ENCODE measurements at places on chromosomes 5 and 9.
A peak's percentile ranks its signal among the peaks of the same experiment; 100 is the strongest.

- DNase-seq = no peak
These were observed 261.2 kb downstream of the ANXA1 start for GRCh38 chr9:73412874-73413273.

GRCh38 chr9:115084157-115084556 is 33.8 kb downstream of the TNC start:
- DNase-seq = no peak

GRCh38 chr5:130386155-130386554 is 481.9 kb downstream of the CHSY3 start:
- DNase-seq = no peak

- peak; percentile 49 for DNase-seq
These were observed 2.4 kb upstream of the VAV2 start for GRCh38 chr9:133994353-133995011.

- DNase-seq = no peak
These were observed 102.2 kb downstream of the KLF4 start for GRCh38 chr9:107387409-107387808.

GRCh38 chr9:81079055-81079454 is 610.3 kb downstream of the TLE1 start:
- no peak for DNase-seq

- no peak for DNase-seq
These were observed 26.0 kb upstream of the CNOT6 start for GRCh38 chr5:180467989-180468731.

DNA sequence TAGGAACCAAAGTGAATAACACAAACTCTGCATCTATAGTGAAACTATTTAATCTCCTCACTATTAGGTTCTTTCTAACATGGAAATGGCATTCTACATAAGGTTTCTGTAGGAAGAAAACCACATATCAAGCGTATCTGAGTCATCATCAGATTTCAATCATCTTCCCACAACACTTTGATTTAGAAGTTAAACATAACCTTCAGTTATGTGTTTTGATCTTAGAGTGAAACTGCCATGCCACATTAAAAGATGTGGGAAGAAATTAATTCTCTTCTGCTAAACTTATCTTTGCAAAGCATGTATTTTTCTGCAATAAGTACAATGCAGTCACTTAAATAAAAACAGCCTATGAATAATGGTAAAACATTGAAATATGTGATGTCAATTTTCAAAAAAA is 55.0 kb downstream of the MEF2C start:
- DNase-seq = no peak

DNA sequence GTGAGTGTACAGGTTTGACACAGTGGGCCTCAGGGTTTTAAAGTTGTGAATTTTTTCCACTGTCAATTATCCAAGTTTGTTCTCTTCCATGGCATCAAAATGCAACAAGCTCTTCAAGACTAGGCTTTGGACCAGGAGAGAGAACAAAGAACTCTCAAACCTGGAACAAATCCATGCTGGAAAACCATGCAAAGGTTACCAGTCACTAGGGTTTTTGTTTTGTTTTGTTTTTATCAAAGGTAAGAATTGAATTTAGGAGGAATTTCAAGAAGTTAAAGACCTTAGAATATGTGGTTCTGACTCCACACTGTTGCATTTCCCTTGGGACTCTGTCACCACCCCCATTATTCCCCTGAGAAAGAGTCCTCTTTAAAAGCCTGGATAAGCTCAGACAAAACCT is 191.1 kb upstream of the PIK3R1 start:
- DNase-seq = no peak

DNA sequence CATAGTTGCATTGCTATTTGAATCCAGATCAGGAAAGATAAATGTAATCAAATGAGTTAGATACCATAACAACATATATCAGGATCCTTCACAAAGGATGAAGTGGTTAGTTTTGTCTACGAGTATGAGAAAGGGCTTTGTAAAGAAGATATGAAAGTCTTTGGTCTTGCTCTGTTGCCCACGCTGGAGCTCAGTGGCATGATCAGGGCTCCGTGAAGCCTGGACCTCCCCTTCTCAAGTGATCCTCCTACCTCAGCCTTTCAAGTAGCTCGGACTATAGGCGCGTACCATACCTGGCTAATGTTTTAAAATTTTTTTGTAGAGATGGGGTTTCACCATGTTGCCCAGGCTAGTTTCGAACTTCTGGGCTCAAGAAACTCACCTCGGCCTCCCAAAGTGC is 1.8 kb downstream of the SMC5 start:
- no peak for DNase-seq

DNA sequence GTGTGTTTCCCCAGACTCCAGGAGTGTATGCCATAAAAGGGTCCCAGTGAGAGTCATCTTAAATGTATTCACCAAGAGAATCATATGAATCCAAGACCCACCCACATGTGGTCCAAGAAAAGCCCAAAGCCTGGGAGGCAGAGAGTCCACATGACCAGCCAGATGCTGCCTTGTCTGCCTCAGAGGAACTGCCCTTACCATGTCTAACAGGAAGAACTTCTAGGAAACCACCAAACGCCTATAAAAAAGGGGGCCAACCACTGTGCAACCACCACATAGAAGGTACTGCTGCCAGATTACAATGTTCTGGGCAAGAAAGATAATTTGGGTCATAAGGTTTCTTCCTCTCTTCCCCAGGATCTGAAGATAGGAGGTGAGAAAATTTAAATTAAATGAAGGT is 129.8 kb upstream of the SLC24A2 start:
- DNase-seq = no peak

GRCh38 chr9:15846611-15847010 is 293.8 kb downstream of the CCDC171 start:
- no peak for DNase-seq

DNA sequence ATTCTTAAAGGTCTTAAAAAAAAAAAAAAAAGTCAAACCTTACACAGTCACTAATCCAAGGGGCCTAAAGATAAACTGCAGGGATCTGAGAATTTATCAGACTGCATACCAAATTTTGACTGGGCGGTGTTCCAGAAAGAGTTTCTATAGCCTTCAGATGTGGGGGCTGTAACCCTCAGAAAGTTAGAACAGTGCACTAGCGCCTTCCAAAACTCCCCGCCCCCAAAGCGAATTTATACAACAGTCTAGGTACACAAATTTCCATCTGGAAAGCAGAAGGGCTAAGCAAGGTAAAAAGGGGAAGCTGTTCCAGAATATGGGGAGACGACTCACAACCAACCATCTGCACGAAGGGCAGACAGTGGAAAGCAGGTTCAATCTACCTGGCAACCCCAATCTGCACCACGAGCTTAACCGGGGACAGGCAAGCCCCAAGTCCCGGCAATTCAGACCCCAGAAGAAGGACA is 813 bp downstream of the ERMP1 start:
- DNase-seq = peak; percentile 40

DNA sequence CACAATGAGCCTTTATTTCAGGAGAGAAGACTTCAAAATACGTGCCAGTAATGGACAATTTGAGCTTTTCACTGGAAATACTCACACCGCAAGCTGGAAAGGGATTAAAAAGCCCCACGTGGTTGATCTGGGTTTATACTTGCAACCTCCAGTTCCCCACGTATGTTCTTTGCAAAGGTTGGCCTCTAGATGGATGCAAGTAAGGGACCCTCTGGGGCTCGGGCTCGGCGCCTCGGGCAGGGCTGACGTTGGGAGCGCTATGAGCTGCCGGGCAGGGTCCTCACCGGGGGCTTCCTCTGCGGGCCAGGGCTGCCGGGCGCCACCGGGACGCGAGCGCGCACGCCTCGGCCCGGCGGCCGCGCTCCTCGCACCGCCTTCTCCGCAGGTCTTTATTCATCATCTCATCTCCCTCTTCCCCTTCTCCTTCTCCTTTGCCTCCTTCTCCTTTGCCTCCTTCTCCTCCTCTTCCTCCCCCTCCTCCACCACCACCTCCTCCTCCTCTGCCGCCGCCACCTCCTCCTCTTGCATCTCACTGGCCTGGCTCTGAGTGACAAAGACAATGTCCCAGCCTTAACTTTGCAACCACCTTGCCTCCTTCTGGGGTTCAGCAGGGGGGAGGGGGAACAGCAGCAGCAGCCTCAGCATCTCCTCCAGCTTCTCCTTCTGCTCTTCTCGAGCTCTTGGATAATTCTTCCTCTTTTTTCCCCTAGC is 701 bp upstream of the ZNF462 start:
- DNase-seq = peak; percentile 59

DNA sequence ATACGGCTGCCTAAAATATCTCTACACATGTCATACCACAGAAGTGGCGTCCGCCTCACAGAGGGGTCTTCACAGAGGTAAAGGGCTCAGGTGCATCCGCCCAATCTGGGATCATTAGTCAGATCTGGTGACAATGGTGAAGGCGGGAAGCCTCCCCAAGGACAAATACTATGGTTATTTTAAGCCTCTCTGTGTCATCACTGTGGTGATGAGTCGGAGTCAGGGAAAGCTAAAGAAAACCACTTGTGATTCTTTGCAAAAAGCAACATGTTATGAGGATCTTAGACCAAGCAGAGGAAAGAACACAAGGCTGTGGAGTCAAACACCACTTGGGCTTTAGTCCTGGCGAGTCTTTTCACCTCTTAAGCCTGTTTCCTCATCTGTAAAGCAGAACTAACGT is 190.4 kb downstream of the DRD1 start:
- DNase-seq = no peak

DNA sequence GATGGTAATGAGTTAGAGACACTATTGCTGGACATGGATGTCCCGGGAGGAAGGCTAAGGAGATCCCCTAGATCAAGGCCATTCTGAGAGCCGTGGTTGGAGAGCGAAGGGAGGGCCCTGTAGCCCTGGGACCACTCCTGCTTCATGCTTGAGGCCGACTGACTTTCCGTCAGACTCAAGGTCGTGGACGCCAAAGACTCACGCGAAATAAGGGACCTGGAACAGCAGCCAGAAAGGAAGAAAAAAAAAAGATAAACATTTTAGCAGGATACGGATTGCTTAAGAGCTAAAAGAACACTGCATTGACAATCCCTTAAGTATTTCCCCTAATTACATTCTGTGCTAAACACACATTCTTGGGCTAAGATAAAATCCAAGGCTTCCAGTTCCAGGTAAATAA is 181.2 kb downstream of the GLIS3 start:
- DNase-seq = no peak

DNA sequence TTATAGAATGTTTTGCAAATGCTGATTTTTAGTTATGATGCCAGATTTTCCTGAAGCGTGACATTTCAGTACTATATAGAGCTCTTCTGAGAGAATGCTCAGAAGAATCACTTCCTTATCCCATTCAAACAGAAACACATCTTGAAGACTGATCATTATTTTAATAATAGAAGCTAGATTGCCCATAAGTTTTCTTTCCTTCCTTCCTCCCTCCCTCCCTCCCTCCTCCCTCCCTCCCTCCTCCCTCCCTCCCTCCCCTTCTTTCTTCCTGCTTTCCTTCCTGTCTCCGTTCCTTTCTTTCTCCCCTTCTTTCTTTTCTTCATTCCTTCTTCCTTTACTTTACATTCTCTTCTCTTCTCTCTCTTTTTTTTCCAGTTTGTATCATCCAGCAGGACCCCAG is 767.4 kb downstream of the IRX1 start:
- DNase-seq = no peak

DNA sequence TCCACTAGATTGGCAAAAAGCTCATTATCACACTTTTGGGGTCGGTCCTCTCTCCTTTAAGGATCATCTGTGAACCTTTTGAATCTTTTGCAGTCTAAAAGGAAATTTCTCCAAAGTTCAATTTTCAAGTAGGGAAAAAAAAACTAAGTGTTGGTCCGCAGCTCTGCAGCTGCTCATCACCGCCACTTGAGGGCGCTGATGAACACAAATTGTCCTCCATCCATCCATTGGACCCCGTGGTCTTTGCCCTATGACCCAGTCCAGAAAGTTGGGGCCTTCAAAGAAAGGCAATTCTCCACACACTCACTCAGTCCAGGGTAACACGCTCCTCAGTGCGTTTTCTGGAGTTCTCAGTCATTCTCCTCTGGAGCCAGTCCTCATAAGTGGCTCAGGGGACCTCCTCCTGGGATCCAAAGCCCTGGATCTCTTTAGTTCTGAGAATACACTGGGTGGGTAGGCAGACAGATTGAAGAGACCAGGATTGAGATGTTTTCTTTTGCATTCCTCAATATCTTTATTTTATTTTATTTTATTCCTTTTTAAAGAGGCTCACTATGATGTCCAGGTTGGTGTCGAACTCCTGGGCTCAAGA is 63.6 kb upstream of the SLC28A3 start:
- no peak for DNase-seq

DNA sequence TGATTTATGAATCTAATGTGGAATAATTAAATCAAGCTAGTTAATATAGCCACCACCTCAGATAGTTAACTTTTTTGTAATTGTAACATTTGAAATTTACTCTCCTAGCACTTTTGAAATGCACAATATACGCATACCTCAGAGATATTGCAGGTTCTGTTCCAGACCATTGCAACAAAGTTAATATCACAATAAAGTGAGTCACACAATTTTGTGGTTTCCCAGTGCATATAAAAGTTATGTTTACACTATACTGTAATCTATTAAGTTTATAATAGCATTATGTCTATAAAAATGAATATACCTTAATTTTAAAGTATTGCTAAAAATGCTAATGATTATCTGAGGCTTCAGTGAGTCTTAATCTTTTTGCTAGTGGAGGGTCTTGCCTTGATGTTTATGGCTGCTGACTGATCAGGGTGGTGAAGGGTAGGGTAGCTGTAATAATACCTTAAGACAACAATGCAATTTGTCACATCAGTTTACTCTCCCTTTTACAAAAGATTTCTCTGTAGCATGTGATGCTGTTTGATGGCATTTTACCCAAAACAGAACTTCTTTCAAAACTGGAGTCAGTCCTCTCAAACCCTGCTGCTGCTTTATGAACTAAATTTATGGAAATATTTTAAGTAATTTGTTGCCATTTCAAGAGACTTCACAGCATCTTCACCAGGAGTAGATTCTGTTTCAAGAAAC is 235.1 kb upstream of the ADAMTSL1 start:
- no peak for DNase-seq

- DNase-seq = no peak
These were observed 24.5 kb upstream of the PDZD2 start for GRCh38 chr5:31614151-31615020.

DNA sequence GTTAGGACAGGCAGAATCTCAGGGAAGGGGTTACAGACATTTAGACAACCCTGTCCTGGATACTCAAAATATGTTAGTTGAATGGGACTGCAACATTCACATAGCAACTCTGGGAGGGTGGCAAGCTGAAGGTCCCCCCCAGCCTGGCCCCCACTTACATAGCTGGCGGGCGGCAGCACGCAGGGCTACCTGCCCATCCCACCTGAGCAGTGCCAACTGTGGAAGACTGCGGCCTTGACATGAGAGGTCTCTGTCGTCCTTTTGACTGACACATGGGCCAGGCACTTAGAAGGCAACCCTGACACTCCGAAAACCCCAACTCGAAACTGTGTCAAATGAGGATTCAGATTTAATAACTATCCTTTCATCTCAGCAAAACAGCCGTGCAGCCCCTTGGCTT is 16.5 kb downstream of the PAX5 start:
- DNase-seq = no peak

DNA sequence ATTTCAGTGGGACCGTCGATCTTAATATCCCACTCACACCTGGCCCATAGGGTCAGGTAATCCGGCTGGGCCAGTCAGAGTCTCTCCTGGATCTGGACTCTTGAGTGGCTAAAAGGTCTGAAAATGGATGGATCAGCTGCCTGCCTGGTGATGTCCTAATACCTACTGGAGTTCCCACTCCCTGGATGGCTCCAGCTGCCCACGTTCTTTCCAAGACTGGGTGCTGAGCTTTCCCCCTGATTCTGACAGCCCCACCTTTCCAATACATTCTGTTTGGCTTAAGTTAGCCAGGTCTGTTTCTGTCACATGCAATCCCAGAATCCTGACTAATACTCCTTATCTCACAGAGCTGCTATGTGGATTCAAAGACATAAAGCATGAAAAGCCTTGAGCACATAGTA is 10.2 kb downstream of the SH3PXD2B start:
- DNase-seq = no peak
